ENCODE measurements at places on chromosomes 5 and 9.
A peak's percentile ranks its signal among the peaks of the same experiment; 100 is the strongest.

GRCh38 chr9:127966416-127967150, 14.2 kb downstream of the EEIG1 start:
- DNase-seq, result no peak

GRCh38 chr9:85167146-85167545, 497.6 kb downstream of the NTRK2 start:
- no peak for DNase-seq

- no peak for DNase-seq
Observed at GRCh38 chr5:96538808-96539250, 105.8 kb upstream of the PCSK1 start.

DNA sequence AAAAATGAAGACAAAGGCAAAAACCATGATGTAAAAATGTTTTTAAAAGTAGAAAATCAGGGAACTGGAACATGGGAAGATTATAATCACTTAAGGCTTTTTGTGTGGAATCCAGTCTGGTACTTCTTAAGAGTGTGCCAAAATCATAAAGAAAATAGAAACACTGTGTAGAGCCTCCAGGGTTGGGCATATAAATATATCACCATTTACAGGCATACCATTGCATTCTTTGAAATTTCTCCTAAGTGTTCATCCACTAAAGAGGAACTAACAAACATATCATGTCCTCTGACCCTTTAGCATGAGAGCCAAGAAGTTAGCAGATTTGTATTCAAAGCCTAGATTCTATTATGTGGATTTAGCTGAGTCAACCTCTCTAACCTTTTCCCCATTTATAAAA, 93.3 kb downstream of the SLF1 start:
- DNase-seq, result no peak

- DNase-seq, result no peak
Observed at GRCh38 chr9:137811283-137811870, 66.2 kb upstream of the CACNA1B start.

DNA sequence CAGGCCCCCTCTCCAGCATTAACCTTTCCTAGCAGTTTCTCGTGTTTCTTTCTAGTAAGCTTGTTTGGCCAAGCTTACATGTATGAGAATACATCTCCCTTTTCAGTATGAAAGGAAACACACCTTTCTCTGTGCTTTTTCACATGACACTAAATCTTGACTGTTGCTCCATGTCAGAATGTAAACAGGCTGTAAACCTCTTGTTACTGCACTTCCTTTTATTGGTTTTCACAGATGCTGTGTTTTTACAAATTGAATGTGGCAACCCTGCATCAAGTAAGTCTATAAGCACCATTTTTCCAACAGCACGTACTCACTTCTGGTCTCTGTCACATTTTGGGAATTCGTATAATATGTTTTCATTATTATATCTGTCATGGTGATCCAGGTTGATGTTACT, 2.2 kb upstream of the CANX start:
- no peak for DNase-seq

- no peak for DNase-seq
Observed at GRCh38 chr5:165400086-165400485, 1894.7 kb downstream of the MAT2B start.

- no peak for DNase-seq
Observed at GRCh38 chr5:25515525-25515924, 870.7 kb upstream of the CDH10 start.

- DNase-seq, result peak; percentile 69
Observed at GRCh38 chr5:150626853-150627276, 13.6 kb upstream of the SYNPO start.

DNA sequence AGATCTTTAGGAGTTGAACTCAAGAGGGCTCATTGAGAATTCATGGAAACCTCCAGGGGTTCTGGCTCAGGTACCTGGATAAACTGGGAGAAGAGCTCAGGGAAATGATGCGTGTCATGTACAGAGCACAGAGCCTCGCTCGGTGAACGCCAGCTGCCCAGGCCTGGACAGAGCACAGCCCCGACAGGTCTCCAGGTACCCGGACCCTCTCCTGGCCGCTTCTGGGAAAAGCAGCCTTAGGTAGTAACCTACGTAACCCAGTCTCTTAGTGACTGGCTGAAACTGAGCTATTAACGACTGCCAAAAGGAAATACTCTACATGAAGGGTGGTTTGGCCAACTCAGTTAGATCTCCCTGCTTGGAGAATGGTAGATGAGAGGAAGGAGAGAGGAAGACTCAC, 157.4 kb downstream of the TTLL11 start:
- DNase-seq, result no peak

GRCh38 chr5:74396913-74397622, 243.5 kb downstream of the ENC1 start:
- peak; percentile 34 for DNase-seq

DNA sequence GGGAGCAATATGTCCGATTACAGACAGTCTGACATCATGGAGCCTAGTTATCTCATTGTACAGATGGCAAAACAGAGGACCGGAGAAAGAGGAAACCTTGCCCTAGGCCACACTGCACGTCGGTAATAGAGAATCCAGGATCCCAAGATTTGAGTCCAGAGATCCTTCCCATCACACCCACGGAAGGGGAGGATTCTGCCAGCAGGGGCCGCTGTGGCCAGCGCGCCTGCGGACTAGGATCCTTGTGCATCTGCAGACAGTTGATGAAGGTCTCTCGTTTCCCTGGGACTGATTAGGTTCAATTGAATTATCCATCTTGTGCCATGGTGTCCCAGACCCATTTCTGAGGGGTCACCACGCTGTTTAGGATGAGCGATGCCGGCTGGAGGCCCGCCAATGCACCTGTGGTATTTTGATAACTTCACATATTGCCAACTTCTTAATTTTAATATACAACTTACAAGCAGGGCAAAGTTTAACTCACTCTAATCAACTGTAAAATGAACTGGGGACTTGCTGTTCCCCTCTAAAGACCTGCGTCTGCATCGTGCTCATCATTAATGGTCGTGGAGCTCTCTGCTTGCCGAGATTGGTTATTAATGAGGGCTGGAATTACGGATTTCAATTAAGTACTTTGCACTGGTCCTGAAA, 592.7 kb upstream of the BRINP1 start:
- peak; percentile 45 for DNase-seq

DNA sequence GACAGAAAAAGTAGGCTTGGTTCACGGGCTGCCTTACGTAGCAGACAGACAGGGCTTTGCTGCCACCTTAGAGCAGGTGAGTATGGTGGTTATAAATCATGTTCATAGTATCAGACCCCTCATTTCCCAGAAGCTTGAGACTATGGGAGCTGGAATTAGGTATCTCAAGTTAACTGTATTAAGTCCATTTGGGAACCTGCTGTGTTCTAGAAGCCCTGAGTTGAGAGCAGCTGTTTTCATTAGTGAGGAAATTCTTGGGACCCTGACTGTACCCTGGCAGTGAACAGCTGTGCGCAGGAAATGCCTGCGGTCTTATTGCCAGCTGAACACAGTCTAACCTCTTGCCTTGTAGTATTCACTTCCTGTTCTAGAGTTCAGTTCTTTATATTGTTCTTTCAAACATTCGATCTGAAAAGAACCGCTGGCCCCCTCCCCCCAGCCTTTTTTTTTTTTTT, 29.8 kb downstream of the UGCG start:
- DNase-seq, result no peak

DNA sequence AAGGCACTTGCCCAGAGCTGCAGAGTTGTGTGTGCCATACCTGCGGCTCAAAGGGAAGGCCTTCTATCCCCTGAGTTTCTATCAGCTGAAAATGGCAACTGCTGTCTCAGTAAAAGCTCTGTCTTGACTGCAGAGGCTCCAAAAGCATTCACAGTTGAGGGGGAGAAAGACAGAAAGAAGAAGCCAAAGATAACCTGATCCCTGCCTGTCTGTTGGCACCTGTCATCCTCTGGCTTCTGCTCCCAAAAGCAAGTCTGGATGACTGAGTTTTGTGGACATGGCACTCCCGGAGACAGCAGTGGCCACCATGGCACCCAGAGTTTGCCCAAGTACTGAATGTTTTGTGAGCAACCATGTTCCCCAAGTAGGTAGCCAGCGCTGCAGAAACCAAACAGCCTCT, 176.6 kb downstream of the NR3C1 start:
- no peak for DNase-seq

- DNase-seq, result no peak
Observed at GRCh38 chr5:111998871-111999270, 241.9 kb upstream of the NREP start.

- DNase-seq, result peak; percentile 67
Observed at GRCh38 chr9:94923326-94924089, 197.0 kb downstream of the AOPEP start.

DNA sequence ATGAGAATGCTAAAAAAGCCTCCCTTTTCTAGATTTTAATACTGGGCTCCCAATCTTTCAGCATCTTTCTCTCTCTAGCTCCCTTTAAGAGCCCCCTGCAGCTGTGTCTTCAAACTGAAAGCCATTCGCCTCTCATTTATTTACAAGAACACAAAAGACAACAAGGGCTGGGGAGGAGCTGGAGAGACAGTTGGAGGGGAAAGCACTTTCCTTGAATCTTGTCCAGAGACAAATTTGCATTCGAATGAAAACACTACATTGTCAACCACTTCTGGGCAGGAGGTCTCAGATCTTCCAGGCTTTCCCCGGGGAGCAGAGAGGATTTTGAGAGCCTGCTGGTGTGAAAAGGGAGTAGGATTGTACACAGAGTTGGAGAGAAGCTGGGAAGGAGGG, 518.3 kb downstream of the CTNND2 start:
- peak; percentile 29 for DNase-seq

- peak; percentile 95 for DNase-seq
Observed at GRCh38 chr5:137619191-137619870, 116.6 kb downstream of the KLHL3 start.

- DNase-seq, result peak; percentile 48
Observed at GRCh38 chr9:136482046-136482792, 621 bp downstream of the SEC16A start.

GRCh38 chr9:122656378-122656777, 1.0 kb downstream of the OR1B1 start:
- no peak for DNase-seq

- no peak for DNase-seq
Observed at GRCh38 chr9:118984607-118985006, 384.6 kb downstream of the BRINP1 start.

GRCh38 chr5:107598958-107599357, 71.8 kb downstream of the EFNA5 start:
- DNase-seq, result no peak

- no peak for DNase-seq
Observed at GRCh38 chr9:72622186-72622585, 100.8 kb downstream of the TMC1 start.

- DNase-seq, result no peak
Observed at GRCh38 chr5:146890066-146890465, 11.5 kb upstream of the PPP2R2B start.

GRCh38 chr9:109064963-109065702, 51.8 kb upstream of the CTNNAL1 start:
- DNase-seq, result peak; percentile 20

DNA sequence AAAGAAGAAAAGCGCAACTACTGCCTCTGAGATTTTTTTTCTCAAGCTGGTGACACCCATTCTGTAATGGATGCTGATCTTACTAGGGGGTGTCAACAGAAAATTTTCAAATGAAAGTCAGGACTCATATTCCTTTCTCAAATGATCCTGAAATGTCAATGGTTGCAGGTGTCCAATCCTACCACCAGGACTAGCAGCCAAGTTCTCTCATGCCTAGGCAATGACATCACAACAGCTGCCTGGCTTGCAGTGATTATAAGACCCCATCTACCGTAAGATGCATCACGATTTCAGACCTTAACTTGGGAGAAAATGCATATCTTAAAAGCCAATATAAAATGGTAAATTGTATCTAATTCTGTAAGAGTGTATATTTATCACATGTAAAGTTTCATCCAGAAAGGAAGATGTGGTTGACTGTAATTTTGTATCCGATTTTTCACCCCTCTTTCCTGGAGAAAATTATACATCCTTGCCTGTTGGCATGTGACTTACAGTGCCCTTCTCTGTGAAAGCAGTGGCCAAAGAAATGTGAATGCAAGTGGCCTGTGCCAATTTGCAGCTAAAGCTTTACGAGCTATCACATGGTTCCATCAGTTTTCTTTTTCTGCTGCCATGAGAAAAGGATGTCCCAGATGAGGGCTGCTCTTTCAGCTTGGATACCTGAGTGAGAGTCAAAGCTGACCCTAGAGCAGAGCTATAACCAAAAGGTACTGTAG, 104.4 kb downstream of the DENND1A start:
- DNase-seq, result peak; percentile 35

- DNase-seq, result no peak
Observed at GRCh38 chr9:134964271-134965055, 46.8 kb upstream of the FCN1 start.

All from astrocyte of the hippocampus (primary cell).